ENCODE measurements at places on chromosomes 1 and 21.

- DNase-seq = no peak
Observed at GRCh38 chr1:94180650-94181049, 56.7 kb downstream of the ARHGAP29 start.

- no peak for DNase-seq
Observed at GRCh38 chr1:110494522-110495406, 24.2 kb downstream of the KCNA10 start.

GRCh38 chr1:85202092-85202863, 1.5 kb upstream of the SYDE2 start:
- DNase-seq = peak; percentile 38

GRCh38 chr1:20280906-20281305, 9.8 kb upstream of the VWA5B1 start:
- DNase-seq = no peak

- peak; percentile 96 for DNase-seq
Observed at GRCh38 chr1:156684227-156684782, 7.1 kb upstream of the NES start.

- no peak for DNase-seq
Observed at GRCh38 chr21:25273959-25274358, 333.3 kb downstream of the MRPL39 start.

DNA sequence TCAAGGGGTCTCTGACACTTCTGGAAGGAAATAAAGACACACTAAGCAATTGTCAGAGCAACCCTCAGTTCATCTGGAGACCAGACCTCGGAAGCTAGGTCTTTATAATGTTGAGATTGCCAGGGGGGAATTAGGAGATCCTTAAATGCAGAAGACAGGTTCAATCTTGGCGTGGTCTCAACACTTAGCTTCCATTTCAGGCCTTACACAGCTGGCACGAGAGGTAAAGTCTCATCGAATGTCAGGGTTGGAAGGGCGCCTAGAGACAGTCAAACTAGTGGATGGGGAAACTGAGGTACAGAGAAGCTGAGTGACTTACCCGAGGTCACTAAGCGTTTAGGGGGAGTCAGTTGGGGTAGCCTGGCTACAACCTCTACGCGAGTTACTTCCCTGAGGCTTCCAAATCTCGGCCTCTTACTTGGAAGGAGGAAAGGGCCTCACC, 562 bp upstream of the EPB41 start:
- DNase-seq = no peak

DNA sequence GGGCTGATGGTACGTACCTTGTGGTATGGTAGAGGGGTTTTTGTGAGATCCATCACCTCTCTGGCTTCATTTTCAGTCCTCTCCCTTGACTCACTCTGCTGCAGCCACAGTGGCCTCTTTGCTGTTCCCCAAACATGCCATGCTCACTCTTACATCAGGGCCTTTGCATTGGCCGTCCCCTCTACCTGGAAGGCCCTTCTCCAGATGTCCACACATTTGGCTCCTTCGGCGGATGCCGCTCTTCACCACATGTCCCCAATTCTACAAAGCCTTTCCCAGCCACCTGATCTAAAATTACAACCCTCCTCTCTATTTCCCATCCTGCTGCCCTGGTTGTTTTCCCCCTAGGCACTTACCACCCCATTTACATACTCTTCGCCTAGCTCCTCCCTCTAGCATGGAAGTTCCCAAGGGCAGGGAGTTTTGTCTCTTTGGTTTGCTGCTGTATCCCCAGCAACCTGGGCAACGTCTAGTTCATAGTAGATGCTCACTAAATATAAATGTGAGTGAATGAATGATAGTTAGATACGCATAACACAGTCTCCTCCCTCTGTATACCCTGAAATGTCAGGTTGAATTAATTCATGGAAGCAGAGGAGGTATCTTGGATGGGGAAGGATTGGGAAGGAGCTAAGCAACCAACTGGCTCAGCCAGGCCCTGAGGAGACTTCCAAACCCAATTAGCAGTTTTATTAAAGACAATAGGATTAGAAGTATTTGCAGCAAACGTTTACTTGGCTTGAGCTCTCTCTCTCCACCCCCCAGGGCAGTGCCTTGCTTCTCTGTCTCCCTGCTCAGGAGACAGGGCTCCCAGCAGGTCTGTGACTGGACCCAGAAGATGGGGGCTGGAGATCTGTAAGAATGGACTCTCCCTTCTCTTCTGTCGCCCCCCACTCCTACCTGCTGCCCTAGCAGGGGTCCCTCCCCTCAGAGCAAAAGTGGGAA, 264.2 kb downstream of the GRIK3 start:
- no peak for DNase-seq

DNA sequence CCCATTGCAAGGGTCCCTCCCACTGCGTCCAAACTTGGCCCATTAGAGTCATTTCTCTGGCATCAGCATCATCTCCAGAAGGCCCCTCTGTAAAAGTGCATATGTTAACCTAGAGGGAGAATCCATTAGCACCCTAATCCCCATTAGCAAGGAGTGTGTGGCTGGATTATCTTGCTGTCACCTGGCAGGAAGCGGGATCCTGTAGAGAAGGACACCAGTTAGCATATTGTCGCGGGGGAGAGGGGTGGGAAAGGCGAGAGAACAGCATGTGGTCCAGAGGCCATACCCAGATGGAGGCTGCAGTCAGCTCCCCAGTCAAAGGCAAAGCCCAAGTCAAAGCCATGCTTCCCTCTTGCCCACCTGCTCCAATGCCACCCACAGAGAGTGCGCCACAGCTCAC, 64.0 kb downstream of the OLIG1 start:
- DNase-seq = no peak

DNA sequence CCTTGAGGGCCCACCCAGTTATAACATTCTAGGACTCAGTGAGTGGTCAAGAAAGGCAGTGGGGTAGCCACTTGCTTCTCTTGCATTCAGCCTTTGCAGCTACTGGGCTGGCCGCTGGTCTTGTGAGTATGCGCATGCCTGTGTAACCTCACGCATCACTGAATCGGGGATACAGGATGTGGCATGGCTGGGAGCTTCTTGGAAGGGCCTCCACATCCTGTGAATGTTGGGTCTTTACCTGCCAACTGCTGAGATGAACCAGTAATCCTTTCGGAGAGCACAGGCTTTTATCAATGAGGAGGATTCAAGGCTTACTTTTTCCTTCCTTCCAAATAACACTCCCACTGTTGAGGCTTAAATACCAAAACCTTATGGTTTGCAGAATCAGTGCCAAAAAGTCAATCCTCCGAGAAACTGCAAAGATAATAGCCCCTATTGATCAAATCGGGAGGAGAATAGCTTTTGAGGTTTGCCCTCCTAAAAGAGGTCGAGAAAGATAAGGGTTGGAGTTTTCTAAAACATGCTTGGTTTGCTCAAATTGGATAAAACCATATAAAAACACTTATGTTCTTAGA, 198.9 kb upstream of the UBE2U start:
- no peak for DNase-seq

DNA sequence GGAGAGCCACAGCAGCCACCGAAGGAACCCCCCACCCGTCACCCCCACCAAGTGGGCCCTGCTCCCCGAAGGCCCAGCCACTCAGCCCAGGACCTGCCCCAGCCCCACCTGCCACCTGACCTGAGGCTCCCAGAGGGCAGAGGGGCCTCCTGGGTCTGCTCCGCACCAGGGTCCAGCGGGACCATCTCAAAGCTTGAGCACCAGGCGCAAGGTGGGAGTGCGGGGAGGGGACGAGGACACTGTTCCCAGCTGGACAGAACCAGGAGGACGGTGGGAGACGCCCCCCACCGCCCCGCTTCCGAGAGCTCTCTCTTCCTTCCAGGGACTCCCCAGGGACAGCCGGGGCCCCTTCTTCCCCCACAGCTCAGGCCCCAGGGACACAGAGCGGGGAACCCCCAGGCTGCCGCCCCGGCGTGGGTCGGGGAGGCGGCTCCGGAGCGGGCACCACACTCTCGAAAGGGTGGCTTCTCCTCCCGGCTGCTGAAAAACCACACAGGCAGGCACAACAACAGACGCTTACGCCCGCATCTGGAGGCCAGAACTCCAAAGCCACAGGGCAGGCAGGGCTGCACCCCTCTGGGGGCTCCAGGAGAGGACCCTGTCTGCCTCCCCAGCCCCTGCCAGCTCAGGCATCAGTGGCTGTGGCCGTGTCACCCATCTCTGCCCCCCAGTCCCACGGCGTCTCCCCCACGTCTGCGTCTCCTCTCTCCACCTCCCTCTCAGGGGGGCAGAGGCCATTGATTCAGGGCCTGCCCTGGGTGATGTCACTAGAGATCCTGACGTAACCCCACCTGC, 1.9 kb upstream of the TTLL10 start:
- DNase-seq = no peak

- DNase-seq = no peak
Observed at GRCh38 chr1:48080331-48081255, 83.4 kb upstream of the TRABD2B start.

- no peak for DNase-seq
Observed at GRCh38 chr1:87840767-87841166, 512.1 kb downstream of the LMO4 start.

DNA sequence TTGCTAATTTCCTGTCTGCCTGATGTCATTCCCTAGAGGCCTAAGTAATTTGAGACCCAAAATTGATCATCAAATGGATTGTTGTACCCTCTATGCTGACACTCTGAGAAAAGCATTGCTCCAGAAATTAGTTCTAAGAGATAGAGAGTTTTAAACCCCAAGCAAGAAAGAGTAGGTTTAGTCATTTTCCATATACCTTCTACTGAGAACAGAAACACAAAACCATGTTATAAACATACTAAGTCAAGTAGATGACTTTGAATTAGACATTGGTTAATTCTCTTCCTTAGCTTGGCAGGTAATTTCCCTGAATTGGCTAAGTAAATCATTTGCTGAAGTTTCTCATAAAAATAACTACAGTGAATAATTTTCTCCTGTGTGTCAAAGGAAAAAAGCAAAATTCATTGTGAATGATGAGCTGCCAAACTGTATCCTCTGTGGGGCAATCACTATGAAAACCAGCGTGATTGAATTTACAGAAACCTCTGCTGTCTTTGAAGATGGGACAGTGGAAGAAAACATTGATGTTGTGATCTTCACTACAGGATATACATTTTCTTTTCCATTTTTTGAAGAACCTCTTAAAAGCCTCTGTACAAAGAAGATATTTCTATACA, 20.1 kb downstream of the FMO4 start:
- no peak for DNase-seq

GRCh38 chr1:240499012-240499411, 112.9 kb downstream of the GREM2 start:
- no peak for DNase-seq

GRCh38 chr21:46193829-46194373, 9.6 kb upstream of the SPATC1L start:
- DNase-seq = no peak

- no peak for DNase-seq
Observed at GRCh38 chr1:60540141-60540540, 466.6 kb upstream of the C1orf87 start.

GRCh38 chr1:205576011-205576410, 55.8 kb downstream of the ELK4 start:
- no peak for DNase-seq

DNA sequence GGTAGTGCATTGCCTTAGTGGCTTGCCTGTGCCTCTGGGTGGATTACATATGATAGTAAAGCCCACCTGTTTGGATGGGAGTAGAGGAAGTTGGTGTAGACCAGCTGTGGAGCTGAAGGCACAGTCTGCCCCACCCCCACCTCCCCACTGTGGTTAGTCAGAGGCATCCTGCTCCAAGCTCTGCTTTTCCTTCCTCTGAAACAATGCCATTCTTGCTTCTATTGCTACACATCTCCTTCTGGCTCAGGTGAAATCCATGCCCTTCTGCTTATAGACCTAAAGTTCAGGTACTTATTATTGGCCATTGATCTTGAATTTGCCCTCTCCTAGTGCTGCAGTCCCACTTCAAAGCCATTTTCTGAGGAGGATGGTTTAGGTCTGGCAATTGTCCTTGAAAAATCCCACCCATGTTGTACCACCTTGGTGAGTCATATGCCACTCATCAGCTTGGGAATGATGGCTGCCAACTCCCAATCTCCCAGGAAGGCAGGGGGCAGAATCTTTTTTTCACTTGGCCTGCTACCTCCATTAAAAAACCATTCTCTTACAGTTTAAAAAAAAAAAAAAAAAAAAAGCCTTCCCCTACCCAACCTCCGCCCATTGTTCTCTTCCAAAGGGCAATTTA, 6.7 kb upstream of the TXLNA start:
- DNase-seq = peak; percentile 54

DNA sequence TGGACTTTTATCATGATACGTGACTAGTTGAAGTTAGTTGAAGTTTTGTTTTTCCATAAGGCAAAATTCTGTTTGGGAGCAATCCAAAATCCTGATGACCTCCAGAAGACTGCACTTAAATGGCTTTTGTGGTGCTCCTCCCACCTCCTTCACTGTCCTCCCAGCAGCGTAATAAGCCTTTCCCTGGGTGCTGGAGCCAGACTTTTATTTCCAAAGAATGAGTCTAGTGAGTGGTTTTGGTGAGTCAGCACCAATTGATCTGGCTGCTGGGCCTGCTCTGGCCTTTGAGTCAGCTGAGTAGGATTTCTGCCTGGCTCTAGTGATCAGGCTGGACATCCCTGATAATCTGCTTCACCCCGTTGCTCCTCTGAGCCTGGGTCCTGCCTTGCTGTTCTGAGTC, 21.7 kb upstream of the KCND3 start:
- DNase-seq = peak; percentile 74

- no peak for DNase-seq
Observed at GRCh38 chr1:234849832-234850231, 239.9 kb upstream of the IRF2BP2 start.

GRCh38 chr1:53133261-53134041, 9.0 kb downstream of the SLC1A7 start:
- DNase-seq = no peak
